ENCODE measurements at places on chromosomes 5 and 9. TPM values are rescaled to one million over a fixed set of nuclear protein-coding genes. Genes with fewer than 3 reads are reported as not detected.

CSF1R gene
- 0.17 TPM for total RNA-seq

BSPRY gene
- 22.7 TPM for total RNA-seq

PCA3 gene
- total RNA-seq = not detected

BRIX1 gene
- total RNA-seq = 76.4 TPM

PRDM9 gene
- total RNA-seq = not detected

CLTA gene
- 152 TPM for total RNA-seq

IL17B gene
- 0.81 TPM for total RNA-seq

SYK gene
- total RNA-seq = 9.0 TPM

HAND1 gene
- total RNA-seq = not detected

DNA sequence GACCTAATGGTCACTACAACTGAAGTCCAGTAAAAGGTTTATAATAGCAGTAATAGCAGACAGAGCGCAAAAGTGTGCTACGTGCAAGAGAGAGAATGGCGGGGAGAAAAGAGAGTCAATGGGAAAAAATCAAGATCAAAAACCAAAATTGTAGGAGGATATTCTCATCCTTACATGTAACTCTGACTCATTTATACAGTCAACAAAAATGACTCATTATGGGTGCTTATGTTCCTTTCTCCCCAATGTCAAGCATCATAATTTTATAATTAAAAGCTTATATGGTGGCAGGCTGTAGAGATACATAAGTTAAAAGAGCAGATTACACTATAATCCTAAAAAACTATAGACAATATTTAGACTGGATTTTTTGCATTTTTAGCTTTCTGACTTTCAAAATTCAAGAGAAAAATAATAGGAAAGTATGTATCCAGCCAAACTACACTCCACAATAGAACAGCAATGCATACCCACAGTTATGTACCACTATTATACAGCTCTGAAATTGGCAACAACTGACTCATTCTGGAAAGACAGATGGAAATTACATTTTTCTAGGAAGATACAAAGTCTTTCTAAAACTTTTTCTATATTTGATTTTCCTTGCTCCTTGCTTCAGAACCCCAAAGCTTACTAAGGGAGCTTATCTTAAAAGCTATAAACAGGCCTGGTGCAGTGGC is 78.4 kb downstream of the PLPP1 start:
- no peak for DNase-seq

GRCh38 chr5:168647083-168647482 is 67.9 kb upstream of the PANK3 start:
- DNase-seq = no peak

DNA sequence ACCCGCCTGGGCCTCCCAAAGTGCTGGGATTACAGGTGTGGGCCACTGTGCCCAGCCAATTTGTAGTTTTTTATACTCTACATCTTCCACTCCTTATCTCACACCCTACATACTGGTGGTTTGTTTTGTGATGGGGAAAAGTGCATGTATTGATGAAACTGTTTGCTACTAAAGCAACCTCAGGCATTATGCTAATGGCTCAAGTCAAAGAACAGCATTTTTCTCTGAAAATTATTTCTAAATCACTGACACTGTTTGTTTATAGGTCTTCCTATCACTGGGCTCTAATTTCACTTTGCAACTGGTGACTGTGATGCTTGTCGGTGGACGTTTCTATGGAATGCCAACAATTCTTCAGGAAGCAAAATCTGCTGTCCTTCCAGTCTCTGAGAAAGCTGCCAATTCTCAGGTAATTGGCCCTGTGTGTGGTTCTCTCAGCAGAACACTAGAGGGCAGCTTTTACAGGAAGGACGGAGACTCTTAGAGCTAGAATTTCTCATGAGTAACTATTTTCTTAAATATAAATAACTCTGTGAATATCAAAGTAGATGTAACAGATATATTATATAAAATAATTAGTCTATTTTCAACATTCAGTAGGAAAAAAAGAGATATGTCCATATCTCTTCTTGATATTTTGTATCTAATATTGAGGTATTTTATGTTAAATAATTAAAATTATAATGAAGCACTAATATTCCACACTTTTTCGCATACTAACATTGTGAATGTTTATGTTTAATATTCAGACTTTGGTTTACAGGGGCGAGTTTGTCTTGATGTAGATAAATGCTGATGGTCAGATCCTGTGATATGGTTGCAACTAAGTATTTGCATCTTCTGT is 244.1 kb downstream of the ADGRV1 start:
- DNase-seq = peak; percentile 27

DNA sequence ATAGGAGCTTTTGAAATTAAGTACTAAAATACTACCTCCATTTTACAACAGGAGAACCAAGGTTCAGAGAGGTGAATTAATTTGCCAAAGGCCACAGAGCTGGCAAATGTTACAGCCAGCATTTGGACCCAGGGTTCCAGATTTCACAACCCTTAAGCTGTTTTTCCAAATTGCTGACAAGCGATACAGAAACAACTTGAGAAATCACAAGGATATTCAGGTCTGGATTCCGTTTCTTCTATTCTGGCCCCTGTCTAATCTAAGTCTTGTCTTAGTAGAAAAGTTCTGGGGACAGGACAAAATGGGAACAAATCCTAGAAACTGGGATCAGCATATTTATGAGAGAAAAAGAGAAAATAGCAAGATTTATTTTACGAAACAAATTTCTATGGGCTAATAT is 103.1 kb upstream of the PRLR start:
- DNase-seq = no peak

DNA sequence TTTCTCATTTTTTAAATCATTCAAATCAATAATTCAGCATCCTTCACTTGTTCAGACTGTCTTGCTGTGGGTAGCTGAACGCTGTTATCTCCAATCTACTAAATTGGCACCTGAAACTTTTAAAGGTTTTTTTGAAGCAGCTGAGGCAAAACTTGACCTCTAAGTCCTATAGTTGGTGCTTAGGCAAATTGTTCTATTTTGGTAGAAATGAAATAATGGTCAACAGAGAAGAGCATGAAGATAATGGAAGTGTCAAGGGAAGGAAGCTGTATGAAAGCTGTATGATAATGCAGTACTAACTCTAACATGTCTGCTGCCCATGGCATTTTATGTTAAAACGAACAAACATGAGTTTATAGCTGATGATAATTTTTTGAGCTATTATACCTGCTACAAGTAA is 138.0 kb downstream of the GDNF start:
- DNase-seq = no peak

DNA sequence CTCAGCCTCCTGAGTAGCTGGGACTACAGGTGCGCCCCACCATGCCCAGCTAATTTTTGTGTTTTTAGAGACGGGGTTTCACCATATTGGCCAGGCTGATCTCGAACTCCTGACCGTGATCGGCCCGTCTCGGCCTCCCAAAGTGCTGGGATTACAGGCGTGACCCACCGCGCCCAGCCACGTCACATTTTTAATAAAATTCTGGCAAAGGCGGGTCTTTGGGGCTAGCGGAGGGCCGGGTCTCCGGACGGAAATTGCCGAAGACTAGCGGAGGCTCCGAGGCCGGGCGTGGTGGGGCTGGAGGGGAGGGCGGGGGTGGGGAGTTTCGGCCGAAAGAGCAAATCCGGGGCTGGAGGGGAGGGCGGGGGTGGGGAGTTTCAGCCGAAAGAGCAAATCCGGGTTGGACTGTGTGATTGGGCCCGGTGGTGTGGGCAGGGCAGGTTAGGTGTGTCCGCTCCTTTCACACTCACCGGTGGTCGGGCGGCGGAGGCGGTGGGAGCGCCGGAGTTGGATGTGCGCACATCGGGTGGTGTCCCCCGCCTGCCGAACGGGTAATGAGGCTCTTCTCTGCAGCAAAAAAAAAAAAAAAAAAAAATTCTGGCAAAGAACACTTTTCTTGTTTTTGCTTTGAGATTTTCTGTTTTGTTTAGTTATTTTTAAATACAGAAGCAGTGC is 27.1 kb downstream of the RUFY1 start:
- DNase-seq = no peak

DNA sequence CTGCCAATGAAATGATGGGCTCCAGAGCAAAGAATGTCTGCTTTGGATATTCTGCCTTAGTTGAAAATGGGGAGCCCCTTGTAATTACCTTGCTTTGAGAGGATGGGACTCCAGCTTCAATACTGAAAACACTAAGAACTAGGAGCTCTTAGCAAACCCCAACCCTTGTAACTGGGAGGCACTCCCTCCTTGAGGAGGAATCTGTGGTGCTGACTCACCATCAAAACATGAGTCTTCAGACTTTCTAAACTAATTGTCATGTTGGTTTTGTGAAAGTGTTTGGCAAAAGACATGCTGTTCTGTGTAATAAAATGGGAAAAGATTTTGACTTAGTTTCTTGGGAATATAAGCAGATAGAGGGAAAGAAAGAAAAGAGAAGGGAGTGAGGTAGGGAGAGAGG is 91.9 kb upstream of the PTPRD start:
- no peak for DNase-seq

DNA sequence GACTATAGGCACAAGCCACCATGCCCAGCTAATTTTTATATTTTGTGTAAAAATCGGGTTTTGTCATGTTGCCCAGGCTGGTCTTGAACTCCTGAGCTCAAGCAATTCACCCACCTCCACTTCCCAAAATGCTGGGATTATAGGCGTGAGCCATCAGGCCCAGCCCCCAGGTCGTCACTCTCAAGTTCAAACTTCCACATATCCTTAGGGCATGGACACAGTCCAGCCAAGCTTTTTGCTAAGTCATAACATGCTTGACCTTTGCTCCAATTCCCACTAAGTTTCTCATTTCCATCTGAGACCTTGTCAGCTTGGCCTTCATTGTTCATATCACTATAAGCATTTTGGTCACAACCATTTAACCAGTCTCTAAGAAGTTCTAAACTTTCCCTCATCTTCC is 43.9 kb upstream of the ARAP3 start:
- no peak for DNase-seq

DNA sequence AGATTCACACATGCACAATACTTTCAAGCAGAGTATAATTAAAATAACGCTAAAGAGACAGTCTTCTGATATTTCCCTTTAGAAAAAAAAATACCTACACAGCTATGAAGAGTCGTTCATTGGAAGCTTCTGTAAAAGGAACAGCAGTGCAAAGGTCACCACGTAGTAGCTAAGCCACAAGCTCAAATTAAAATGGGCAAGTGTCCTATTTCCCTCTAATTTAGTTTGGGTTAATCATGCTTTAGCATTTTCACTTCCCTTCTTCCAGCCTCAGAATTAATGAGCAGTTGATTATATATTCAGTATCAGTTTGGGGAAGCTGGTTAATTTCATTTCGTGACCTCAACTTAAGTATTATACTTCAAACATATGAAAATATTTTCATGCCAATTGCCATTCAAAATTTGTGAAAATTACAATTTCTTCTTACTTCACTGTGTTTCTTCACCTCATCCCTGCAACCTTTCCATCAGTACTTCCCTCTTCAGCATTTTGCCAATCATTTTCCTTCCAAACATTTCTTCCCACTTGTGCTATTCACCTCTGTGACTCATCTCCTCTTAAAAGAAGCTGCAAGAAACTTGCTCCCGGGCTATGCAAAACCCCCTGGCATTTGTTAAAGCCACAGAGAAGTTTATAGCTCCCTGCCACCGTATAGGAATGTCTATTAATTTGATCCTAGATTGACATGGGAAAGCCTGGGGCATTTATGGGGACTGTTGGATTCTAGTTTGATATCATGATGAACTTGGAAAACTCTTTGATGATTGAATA is 83.0 kb downstream of the DMRTA1 start:
- DNase-seq = no peak

DNA sequence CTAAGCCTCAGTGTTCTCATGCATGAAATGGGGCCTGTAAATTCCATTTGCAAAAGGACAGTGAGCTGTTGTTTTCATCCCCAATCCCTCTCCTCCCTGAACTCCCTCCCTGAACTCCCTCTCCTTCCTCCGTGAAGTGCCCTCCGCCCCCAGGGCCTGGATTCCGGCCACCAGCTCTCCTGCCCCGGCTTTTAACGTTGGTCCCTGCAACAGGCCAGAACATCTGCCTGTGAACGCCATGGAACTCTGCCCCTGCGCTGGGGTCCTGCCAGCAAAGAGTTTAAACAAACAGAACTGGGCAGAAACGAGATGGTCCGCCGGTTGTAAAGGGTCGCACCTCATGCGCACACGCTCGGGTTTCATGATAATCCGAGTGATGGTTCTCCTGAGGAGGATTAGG is 62.4 kb downstream of the SMIM23 start:
- DNase-seq = no peak

DNA sequence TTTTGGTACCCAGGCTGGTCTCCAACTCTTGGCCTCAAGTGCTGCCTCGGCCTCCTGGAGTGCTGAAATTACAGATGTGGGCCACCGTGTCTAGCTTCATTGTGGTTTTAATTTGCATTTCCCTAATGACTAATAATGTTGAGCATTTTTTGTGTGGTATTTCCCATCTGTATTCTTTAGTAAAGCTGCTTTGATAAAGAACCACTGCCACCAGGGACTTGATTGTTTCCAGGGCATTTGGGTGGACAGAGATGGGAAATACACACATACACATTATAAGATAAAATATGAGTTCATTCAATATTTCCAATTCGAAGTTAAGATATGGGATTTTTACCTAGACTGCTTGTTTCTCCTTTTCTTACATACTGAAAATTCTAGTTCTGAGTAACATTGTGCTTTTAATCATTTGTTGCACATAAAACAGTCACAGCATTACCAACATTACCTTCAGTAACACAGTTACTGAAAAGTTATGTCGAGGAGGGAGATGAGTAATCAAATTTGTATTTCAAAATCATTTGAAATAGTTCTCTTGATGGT is 28.9 kb downstream of the HABP4 start:
- no peak for DNase-seq

DNA sequence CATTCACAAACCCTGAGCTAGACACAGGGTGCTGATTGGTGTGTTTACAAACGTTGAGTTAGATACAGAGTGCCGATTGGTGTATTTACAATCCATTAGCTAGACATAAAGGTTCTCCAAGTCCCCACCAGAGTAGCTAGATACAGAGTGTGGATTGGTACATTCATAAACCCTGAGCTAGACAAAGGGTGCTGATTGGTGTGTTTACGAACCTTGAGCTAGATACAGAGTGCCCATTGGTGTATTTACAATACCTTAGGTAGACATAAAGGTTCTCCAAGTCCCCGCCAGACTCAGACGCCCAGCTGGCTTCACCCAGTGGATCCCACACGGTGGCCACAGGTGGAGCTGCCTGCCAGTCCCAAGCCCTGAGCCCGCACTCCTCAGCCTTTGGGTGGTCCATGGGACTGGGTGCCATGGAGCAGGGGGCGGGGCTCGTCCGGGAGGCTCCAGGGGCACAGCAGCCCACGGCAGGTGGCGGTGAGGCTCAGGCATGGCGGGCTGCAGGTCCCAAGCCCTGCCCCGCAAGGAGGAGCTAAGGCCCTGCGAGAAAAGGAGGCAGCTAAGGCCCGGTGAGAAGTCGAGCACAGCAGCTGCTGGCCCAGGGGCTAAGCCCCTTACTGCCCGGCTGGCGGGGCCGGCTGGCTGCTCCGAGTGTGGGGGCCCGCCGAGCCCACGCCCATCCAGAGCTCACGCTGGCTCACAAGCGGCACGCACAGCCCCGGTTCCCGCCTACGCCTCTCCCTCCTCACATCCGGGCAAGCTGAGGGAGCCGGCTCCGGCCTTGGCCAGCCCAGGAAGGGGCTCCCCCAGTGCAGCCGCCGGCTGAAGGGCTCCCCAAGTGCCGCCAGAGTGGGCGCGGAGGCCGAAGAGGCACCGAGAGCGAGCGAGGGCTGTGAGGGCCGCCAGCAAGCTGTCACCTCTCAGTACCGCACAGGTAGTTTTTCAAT is 1039.2 kb upstream of the CDH9 start:
- DNase-seq = no peak
